ENCODE measurements at places on chromosomes 12 and 14.

DNA sequence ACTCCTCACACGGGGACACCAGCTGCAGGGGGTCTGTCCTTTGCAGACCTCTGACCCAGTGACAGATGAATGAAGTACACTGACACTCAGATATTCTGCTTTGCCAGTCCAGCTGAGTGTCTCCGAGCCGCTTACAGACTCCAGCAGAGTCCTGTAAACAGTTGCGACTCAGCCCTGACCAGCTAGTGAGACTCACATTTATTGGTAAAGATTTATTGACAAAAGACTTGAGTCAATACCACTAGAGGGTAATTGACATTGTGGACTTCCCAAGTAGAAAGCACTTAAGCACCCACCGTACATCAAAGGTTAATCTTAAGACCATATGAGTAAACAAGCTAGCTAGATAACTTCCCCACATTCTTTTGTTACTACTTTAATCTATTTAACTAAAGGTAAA, 9.8 kb upstream of the FKBP4 start:
- no peak for DNase-seq

GRCh38 chr12:5984873-5985272, 39.8 kb upstream of the ANO2 start:
- DNase-seq = no peak

DNA sequence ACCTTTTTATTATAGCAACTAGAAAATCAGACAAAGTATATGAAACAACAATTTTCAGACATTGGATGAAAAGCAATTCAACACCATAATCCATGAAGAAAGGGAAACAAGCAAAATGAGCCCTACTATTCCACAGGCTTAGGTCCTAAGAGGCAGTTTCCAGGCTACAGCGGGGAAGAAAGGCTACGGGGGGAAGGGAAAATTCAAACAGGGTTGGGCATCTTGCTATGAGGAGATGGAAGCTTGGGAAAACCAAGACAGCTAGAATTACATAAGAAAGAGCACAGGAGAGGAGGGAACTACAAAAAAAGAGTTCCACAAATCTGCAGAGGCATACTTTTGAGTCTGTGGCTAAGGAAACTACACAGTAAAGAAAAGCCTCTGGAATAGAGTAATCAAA, 356.0 kb upstream of the CLEC14A start:
- DNase-seq = no peak

- no peak for DNase-seq
Measured at GRCh38 chr12:122309564-122310121, 43.3 kb upstream of the VPS33A start.

DNA sequence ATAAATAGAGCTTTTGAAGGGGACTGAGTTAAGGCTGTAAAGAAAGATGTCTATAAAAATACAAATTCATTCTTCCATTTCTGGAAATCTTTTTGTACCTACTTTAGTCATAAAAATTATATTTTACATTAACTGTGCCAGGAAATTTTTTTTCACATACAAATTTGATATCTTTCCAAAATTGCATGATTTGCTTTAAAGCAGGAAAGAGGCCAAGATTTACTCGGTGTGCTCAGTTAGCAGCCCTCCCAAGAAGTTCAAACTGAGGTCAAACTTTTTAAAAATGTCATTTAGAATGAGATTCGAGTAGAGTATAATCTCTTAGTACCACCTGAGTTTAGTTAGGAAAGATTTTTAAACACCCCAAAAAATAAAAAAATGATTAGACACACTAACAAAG, 173.2 kb upstream of the GRIP1 start:
- no peak for DNase-seq

GRCh38 chr14:65001723-65002122, 15.0 kb downstream of the FNTB start:
- DNase-seq = no peak

GRCh38 chr14:76990084-76990483, 38.4 kb downstream of the IRF2BPL start:
- DNase-seq = no peak
